T-helper 9 cell (primary cell): ENCODE measurements at places on chromosomes 11 and 22.

- DNase-seq = no peak
Observed at GRCh38 chr11:1717745-1718144, 20.8 kb downstream of the KRTAP5-6 start.

DNA sequence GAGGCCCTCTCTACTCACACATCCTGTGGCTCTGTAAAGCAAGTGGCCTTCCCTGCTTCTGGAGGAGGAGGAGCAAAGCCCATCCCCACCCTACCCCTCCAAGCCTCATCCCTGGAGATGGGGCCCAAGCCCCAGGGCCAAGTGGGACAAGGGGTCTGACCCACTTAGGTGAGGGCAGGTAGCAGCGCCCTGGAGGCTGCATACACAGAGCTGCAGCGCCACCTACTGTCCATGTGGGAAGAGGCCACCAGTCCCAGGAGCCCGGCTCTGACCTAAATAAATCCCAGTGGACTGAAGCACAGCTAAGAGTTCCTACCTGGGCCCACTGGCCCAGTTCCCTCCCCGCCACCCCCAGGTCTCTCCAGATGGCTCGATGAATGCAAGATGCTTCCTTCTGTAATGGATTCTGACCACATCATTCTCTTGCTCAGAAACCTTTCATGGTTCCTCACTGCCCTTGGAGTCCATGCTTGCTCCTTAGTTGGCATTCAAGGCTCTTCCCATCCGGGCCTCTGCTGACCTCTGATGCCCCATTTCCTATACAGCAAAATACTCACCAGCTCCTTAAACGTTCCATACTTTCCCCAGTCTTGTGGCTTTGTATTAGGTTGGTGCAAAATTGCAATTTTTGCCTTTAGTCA, 62.1 kb downstream of the THAP12 start:
- peak; percentile 93 for DNase-seq

DNA sequence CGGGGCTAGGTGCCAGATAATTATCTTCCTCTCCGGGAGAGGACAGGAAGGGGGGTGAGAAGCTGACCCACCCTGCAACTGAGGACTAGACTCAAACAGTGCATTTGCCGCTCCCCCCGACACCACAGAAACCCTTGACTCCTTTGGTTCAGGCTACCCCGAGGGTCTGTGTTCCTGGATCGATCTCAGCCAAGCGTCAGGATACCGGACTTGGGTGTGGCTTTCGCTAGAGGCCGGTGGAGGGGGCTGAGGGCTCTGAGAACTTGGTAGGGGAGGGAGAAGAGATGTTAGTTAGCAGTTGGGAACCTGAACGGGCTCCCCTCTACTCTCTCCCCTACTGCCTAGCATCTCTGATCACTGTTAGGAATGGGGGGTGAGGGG, 840 bp downstream of the SEZ6L start:
- no peak for DNase-seq

DNA sequence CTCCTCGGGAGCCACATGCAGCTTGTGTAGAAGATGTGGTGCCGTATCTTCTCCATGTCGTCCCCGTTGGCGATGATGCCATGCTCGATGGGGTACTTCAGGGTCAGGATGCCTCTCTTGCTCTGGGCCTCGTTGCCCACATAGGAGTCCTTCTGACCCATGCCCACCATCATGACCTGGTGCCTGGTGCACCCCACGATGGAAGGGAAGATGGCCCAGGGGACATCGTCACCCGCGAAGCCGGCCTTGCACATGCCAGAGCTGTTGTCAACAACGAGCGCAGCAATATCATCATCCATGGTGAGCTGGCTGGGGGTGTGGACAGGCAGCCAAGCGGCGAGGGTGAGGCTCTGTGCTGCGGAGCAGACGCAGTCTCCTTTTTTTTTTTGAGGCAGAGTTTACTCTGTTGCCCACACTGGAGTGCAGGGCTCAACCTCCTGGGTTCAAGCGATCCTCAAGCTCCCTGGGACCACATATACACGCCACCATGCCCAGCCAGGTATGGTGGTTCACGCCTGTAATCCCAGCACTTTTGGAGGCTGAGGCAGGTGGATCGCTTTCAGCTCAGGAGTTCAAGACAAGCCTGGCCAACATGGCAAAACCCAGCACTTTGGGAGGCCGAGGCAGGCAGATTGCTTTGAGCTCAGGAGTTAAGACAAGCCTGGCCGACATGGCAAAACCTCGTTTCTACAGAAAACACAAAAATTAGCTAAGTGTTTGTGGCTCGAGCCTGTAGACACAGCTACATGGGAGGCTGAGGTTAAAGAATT, 17.3 kb upstream of the EP300 start:
- DNase-seq = no peak

DNA sequence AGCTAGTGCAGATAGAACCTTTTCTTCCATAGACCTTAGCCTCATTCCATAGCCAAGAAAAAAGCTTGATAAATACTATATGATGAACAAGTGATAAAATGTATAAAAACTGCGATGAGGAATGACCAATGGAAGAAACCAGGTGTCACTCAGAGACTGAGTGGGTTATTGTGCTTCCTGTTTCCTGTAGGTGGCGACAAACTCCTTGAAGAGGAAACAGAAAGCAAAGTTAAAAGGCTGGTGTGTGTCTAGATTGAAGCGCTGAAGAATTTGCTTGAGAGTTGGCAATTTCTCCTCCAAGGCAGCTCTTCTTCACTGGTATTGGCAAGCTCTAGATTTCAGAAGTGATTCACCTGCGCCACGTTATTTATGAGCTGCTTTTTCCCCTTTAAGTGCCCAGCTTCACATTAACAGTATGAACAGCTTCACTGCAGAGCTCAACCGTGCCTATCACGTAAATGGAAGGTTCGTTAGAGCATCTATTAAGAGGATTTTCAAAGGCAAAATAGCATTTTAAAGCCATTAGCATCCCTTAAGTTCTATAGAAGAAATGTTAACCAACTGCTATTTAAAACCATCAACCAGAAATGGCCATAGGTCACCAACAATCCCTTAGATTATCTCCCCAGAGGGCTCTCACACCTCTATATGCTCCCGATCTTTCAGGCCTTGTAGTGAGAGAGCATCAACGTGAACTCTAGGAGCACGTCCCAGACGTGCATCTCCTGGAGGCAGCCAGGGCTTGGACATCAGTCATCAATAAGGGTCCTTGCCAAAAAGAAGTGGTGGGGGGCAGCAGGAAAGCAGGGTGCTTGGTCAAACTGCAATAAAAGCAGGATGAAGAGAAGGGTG, 179.4 kb downstream of the CADM1 start:
- DNase-seq = no peak

GRCh38 chr11:92388380-92388779, 163.8 kb downstream of the FAT3 start:
- no peak for DNase-seq

DNA sequence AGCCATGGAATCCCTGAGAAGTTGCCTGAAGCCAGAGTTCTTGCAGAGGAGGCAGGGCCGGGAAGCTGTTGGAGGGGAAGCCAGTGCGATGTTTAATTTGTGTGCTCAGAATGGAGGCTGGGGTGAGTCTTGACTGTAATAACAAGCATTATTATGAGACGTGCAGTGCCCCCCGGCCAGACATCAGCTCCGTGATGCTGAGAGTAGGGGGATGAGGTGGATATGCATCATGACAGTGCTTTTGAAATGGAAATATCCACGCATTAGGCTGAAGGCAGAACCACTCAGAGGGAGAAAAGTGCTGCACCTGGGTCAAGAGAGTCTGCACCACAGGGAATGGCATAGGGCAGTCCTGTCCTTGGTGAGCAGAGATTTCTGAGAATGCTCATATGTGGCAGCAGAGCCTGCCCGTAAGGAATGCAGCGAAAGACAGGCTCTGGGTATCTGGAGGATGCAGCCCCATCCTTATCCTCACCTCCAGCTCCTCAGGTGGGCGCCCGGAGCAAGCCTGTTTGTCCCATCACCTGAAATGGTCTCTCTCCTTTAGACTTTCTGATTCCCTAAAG, 37.6 kb upstream of the SEZ6L start:
- DNase-seq = no peak

DNA sequence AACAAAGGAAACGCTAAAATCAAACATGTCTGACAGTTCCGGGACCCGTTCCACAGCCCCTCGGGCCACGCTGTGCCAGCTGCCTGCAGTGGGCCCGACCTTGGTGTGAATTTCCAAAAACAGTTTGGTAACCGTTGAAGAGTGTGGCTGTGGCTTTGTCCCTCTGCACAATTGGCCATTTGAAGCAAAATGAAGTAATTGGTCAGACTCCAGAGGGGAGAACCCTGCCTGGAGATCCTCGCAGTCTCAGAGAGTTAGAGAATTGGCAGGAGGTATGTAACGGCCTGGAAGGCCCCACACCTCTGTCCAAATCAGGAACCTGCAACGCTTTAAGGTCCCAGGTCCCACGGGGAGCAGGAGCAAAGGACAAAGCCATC, 26.3 kb downstream of the TRMU start:
- no peak for DNase-seq

DNA sequence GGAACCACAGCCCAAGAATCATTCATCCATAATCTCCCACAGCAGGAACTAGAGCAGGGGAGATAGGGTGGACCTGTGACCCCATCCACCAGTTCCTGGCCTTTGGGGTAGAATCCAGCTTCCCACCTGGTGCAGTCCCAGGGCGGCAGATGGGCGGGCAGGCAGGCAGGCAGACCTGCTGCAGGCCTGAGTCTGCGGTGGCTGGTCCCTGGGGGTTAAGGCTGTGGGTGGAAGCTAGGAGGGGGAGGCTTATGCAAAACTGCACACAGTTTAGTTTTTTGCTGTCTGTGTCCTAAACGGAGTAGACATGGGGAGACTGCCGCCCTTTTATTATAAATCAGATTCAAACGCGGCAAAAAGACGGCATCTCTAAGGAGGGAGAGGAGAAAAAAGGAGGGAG, 4.5 kb upstream of the NEFH start:
- DNase-seq = no peak

- no peak for DNase-seq
Observed at GRCh38 chr22:22878211-22878570, 9.4 kb upstream of the IGLL5 start.

DNA sequence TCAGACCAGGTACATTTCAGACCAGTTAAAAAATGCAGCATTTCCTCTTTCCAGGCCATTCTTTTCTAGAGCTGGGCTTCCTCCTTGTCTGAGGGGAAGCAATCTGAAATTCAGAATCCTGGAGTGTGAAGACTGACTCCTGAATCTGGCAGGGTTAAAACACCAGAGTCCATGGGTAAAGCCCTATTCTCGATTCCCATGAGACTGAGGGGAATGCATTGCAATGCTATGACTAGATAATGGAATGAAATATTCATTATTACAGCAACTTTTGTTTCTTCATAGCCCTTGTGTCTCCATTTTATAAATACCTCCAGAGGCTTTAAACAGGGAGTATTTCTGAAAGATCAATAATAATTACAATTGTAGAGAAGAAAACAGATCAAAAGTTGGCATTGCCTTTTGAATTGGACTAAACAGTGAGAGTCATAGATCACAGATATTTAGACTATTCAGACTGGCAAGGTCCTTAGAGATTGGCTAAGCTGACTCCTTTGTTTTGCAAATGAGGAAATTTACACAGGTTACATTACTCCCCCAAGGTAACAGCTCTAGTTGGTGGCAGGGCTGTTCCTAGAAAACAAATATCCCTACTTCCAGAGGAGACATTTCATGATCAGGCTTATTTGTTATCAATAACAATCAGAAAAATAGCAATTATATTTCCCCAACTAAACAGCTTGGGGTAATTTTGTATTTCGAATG, 632.6 kb upstream of the KIRREL3 start:
- DNase-seq = no peak

DNA sequence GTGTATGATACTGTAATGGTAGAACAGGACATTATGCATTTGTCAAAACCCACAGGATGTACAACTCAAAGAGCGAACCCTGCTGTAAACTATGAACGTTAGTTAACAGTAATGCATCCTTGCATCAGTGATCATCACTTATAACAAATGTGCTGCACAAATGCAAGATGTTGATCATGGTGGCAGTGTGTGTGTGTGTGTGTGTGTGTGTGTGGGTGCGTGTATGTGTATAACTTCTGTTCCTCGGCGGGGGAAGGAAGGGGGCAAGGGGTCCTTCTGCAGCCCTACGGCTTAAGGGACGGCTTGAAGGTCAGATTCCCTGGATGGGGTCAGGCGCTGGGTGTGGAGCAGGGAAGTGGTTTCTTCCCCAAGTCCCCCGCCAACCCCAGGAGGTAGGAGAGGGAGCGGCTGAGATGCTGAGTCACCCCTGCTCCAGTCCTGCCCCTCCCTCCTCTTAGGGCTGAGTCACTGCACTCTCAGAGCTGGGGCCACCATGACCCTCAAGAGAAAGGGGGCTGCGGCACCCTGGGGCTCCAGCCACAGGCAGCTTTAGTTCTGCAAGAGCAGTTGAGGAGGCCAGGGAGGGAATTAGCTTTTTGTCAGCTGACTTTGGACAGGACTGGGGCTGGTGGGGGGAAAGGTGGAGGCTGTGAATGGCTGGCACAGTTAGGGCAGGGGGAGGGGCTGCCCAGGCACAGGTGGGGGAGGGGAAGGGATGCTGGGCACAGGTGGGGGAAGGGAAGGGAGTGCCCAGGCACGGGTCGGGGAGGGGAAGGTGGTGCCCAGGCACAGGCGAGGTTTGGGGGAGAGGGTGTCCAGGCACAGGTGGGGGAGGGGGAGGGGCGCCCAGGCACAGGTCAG, 8.8 kb upstream of the CTSD start:
- DNase-seq = no peak

GRCh38 chr11:5288108-5288905, 13.4 kb downstream of the OR51B4 start:
- no peak for DNase-seq

- no peak for DNase-seq
Observed at GRCh38 chr11:118233377-118233776, 8.6 kb upstream of the JAML start.

GRCh38 chr22:35392357-35392756, 7.6 kb upstream of the MCM5 start:
- DNase-seq = no peak

DNA sequence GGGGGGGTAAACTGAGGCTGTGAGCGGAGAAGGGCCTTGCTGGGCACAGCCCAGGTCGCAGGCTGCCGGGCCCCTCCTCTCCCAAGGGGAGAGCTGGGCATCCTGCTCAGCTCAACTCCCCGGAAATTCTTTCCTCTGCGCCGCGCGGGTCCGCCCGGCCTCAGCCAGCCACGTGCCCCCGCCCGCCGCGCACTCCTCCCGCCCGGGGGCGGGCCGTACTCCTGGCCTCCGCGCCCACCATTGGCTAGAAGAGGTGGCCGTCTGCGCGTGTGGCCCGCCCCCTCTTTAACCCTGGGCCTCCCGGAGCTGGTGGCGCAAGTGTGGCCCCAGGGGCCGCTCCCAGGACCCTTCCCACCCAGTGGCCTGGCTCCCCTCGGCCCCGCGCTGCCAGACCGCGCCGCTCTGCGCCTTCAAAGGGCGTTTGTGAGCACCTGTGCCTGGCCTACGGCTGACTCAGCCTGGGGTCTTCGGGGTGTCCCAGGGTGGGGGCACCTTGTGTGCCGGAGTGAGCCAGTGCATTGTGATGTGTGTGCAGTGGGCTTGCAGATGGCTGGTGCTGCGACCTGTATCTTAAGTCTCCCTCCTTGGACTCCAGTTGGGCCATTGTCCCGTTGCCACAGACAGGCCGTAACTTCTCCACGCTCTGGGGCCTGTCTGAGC, 2.0 kb downstream of the MRGPRF start:
- DNase-seq = no peak

DNA sequence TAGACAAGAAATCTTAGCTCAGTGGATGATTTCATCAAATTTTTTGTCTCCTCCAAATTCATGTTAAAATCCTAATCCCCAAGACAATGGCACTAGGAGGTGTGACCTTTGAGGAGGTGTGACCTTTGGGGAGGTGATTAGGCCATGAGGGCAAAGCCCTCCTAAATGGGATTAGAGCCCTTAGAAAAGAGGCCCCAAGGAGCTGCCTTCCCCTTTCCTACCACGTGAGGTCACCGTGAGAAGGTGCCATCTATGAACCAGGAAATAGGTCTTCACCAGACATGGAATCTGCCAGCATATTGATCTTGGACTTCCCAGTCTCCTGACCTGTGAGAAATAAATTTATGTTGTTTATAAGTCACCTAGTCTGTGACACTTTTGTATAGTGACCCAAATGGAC, 138.7 kb downstream of the TRIM29 start:
- DNase-seq = no peak
